ENCODE measurements at places on chromosomes 1 and 21.

- DNase-seq, result no peak
Measured at GRCh38 chr1:67339623-67340343, 32.1 kb downstream of the IL12RB2 start.

DNA sequence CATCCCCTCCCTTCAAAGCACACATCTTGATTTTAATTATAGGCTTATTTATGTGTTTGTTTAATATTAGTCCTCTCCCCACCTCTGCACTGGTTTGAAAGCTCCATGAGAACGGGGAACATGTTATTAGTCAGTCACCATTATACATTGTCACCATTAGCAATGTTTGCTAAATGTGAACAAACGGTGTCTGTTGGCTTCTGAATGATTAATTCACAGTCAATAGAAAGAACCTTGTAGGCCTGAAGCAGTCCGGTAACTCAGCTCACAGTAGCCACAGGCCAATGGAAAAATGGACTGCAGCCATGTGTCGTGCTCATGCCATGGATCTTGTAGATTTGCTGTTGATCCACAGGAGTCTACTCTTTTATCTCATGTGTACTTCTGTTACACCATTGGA lies 49.7 kb upstream of the NHLH2 start:
- no peak for DNase-seq

DNA sequence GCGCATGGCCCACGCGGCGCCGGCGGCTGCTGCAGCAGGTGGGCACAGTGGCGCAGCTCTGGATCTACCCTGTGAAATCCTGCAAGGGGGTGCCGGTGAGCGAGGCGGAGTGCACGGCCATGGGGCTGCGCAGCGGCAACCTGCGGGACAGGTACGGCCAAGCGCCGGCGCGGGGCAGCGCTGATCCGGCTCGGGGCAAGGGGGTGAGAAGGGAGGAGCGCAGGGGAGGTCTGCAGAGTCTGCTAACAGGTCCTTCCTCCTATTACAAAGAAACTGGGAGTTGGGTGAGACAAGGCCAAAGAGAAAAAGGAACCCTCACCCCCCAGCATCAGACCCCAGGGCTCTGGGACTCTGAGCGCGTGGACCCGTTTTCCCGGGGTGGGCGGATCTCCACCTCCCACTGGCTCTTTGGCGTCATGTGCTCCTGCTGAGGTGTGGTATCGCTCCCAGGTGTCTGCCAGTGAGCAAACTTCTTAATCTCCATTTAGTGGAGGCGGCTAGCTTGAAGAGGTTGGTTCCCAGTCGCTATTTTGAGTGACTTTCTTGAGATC lies 431 bp downstream of the MTARC1 start:
- DNase-seq, result no peak

- DNase-seq, result no peak
Measured at GRCh38 chr21:46061518-46061917, 36.4 kb upstream of the COL6A2 start.

GRCh38 chr1:3772715-3773571 lies at the start of gene SMIM1:
Gene SMIM1 (plus strand): TSS chr1:3772749. CDS start chr1:3775374, 2,625 bp downstream.
- no peak for DNase-seq

DNA sequence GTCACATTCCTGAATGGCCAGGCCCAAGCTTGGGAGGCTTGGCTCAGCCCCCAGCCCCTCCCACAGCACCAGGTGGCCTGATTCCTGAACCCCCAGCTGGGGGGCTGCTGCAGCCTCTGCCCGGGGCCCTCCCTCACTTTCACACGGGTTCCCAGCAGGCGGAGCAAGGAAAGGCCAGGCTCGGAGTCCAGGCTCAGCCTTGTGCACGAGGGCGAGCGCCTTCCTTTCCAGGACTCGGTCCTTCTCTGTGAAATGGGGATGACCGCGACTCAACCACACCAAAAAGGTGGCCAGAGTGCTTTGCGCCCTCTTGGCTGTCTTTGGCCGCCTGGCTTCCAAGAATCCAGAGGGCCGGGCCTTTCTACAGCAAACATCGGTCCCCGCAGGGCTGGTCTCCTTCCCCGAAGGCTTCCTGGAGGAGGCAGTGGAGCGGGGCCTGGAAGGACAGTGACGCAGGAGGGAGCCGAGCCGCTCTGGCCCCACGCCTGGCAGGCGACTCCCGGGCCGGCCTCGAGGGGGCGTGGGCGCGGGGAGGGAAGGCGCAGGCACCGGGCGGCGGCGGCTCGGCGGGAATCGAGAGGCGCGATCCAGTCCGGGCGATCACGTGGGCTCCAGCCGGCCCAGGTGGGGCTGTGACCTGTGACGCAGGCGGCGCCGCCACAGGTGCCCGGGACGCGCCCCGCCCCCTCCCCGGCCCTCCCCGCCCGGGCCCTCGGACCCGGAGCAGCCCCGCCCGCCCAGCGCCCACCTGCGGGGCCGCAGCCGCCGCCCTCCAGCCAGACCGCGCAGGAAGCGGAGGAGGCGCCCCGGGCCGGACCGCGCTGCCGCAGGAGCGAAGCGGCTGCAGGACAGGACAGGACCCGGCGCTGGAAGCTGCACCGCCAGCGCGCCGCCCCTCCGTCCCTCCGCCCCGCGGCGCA lies at the start of gene ARHGEF16:
ARHGEF16 (plus strand) TSS at position 775 of the 920 bp plus-strand sequence. CDS start 8,420 bp downstream, outside the sequence.
- DNase-seq, result peak; percentile 16

DNA sequence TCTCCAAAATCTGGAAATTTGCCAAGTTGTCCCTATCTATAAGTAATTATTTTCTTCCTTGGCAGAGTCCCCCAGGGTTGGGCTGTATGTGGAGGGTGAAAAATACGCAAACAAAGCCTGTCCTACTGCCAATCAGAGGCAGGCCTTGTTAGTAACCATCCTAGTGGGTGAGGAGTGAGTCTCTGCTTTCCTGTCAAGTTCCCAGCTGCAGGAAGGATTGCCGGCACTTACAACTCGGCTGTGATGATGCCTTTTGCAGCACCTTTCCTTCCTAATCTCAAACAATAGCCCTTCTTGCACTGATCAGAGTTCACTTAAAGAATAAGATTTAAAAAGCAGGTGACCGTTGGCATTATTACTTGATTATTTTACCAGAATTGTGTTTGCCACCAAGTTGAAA lies 31.3 kb upstream of the FGGY start:
- no peak for DNase-seq

DNA sequence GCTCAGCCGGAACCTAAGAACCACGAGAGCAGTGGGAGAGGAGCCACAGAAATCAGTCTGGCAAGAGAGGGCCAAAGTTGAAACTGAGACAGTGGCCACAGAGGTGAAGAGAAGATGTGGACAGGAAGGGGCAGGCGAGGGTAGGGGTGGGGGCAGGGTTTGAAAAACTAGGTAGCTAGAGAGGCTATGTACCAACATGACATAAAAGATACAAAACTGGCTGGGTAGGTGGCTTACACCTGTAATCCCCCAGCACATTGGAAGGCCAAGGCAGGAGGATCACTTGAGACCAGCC lies 28.4 kb upstream of the TIAM1 start:
- no peak for DNase-seq

- DNase-seq, result no peak
Measured at GRCh38 chr1:217524787-217525520, 105.9 kb downstream of the GPATCH2 start.

DNA sequence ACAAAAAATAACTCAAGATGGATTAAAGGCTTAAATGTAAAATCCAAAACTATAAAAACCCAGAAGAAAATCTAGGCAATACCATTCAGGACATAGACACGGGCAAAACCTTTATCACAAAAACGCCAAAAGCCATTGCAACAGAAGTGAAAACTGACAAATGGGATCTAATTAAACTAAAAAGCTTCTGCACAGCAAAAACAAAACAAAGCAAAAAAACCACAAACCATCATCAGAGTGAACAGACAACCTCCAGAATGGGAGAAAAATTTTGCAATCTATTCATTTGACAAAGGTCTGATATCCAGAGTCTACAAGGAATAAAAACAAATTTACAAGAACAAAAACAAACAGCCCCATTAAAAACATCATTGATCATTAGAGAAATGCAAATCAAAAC lies 4.5 kb upstream of the PGBD2 start:
- no peak for DNase-seq

GRCh38 chr1:234478152-234478480 lies 863 bp downstream of the TARBP1 start:
- peak; percentile 65 for DNase-seq

GRCh38 chr1:214228976-214229375 lies 52.0 kb upstream of the SMYD2 start:
- DNase-seq, result no peak

DNA sequence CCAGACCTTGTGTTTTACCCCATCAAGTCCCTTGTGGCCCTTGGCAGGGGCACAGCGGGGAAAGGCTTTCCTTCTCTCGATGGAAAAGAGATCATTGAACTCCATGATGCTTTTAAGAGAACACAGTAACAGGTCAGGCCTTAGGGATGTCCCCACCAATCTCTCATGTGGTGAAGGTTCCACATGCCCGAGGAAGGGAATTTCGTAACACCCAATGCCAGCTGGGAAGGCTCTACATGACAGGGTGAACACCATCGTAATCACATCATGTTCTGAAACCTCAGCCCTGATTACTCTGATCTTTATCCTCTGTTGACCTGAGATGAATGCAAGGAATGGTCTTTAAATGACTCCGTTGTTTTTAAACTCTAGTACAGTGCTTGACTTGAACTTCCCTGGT lies 105.5 kb upstream of the SPAG17 start:
- DNase-seq, result no peak

GRCh38 chr1:17168091-17168876 lies 36.6 kb upstream of the PADI1 start:
- DNase-seq, result no peak

DNA sequence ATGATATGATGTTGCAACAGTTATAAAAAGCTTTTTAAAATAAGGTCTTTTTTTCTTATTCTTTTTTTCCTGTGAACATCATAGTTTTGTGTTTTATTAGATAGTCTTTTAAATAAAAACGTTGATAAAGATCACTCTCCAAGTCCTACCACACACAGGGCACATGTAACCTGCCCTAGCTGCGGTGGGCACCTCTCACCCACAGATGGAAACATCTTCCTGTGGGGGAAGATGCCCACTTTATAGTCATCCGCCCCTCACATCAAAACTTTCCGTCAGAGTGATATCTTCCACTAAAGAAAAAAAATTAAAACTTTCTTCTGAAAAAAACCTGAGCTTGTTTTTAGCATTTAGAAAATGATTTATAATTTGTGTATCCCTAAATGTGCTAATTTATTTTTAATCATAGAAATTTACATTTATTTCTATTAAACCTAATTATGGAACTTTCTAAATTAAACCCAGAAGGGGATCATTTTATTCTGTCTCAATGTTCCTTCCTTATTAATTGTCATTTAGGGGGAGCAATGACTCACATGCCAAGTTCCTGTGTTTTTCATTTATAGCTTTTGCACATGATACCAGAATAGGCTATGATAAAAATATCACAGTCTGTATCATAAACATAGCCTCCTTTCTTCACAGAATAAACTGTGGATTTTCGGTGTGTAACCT lies 24.7 kb downstream of the TNFRSF9 start:
- DNase-seq, result peak; percentile 59

GRCh38 chr1:29478879-29479278 lies 242.6 kb downstream of the PTPRU start:
- DNase-seq, result no peak
